ENCODE measurements at places on chromosomes 2 and 18.

GRCh38 chr2:236236559-236237452 is 27.4 kb downstream of the ASB18 start:
- DNase-seq: no peak

- DNase-seq: no peak
Measured at GRCh38 chr18:8711736-8712135, 6.4 kb downstream of the MTCL1 start.

GRCh38 chr18:27121108-27121507 is 64.0 kb downstream of the CHST9 start:
- DNase-seq: no peak

GRCh38 chr18:22713511-22713910 is 219.6 kb upstream of the RBBP8 start:
- no peak for DNase-seq

DNA sequence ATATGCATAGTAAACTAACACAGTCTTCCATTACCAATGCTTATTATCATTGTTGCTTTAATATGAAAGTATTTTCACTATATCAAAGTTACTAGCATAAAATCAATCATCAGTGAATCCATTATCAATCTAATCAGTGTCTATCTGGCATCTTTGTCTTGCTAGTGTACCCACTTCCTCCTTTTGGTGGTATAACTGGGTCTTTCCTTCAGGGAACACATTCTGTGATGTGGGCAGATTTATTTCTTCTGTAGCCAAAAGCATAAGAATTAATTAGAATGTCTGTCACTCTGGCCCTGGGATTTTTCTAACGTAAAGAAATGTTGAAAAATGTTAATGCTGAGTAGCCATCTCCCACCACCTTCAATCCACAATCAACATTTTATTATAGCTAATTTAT is 155.8 kb upstream of the VWC2L start:
- DNase-seq: no peak

GRCh38 chr2:239308661-239309397 is 92.0 kb downstream of the HDAC4 start:
- DNase-seq: no peak

DNA sequence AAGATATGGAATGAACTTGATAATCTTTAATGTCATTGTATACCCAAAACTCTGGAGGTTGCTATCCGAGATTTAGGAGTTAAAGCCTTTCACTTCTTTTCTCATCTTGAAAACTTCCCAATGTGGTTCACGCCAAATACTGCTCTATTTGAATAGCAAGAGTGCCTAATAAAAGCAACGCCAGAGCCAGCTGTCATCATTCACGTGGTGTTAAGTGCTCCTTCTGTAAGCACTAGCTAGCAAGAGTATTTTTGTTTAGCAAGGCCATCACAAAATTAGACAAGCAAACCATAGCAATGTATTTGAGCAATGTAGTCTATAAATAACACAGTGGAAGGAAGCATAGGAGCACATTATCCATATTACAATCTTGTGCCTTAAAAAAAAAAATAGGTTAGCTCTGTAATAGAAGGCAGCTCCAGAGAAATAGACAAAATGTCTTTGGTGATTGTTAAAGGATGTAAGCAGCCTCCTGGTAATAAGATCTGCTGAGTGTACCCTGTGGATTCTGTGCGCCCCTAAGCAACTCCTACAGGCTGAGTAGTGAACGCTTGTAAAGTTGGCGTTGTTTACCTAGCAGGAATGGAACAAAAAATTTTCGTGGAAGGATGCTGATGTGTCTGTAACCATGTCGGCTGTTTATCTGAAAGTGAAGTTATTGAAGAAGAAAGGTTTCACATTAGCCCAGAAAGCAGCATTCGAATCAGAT is 518.0 kb downstream of the CNTNAP5 start:
- DNase-seq: no peak

DNA sequence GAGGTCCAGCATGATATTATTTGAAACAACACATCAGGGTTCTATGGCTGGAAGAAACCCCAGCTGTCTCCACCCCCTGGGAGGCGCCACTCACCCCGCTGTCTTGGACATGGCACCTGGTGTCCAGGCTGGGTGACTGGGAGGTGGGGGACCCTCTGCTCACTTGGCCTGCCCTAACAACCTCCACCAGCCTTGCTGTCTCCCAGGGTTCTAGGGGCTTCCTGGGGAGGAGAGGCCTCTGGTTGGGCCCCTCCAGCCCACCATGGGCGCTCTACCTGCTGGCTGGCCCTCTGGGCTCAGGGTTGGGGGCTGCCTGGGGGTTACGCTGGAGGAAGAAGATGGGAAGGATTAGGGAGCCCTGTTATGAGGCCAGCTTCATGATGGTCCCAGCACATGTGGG is 16.3 kb downstream of the PER2 start:
- DNase-seq: no peak

DNA sequence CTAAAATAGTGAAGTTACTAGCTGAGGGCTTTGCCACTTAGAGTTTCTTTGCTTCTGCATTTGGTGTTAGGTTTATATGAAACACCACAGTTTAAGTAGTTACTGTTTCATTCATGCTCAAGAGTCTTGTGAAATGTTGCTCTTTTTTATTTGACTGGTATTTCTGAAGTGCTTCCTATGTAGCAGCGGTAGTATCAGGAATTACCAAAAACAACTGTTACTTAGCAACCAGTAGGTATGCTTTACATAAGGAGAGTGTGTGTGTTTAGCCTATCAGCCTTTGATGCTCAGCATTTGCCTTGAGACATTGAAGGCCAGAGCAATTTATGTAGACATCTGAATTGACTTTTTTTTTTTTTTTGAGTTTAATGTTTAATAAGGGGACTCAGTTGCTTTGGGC is 3.6 kb downstream of the DIS3L2 start:
- no peak for DNase-seq

DNA sequence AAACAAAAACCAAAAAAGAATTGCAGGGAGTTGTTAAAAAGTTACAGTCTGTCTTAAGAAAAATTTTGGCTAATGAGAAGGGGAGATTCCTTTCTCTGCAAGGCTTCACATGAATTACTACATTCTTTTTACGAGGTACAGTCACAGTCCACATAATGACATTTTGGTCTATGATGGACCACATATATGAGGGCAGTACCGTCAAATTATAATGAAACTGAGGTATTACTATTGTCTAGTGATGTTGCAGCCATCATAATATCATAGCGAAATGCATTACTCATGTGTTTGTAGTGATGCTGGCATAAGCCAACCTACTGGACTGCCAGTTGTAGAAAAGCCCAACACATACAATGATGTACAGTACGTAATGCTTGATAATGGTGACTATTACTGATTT is 12.5 kb downstream of the SERPINB7 start:
- no peak for DNase-seq

DNA sequence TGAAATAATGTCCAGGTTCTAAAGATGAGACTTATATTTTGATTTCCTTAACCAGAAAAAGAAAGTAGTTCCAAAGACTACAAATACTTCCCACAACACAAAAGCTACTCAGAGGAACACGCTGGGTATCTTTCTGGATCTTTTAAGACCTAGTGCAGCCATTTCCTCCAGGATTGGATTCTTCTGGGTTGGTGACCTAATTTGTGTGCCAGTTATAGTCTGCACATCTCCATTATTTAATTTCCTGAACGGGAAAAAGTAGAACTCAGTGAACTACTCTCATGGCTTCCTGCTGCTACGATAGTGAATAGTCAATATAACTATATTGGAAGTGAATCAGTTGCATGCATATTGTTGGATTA is 1.5 kb downstream of the TMEM87B start:
- DNase-seq: no peak

GRCh38 chr2:75503048-75503607 is 57.6 kb downstream of the EVA1A start:
- DNase-seq: no peak

GRCh38 chr2:145288650-145289496 is 769.0 kb upstream of the ZEB2 start:
- DNase-seq: no peak

DNA sequence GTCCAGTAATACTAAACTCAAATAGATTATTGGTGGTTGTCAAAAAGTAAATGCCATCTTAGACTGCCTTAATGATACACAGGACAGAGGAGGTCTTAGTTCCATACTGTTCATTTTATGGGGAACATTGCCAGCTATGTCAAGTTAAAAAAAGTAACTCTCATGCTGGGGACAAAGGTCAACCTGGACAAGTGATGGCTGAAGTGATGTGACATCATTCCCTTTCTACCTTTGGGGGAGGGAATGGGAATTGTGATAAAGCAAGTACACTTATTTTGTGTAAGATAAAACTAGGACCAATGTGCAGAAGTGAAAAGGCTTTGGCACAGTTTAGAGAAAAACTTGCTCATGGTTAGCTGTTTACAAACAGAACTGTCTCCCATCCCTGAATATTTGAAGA is 24.0 kb upstream of the SNORC start:
- no peak for DNase-seq

DNA sequence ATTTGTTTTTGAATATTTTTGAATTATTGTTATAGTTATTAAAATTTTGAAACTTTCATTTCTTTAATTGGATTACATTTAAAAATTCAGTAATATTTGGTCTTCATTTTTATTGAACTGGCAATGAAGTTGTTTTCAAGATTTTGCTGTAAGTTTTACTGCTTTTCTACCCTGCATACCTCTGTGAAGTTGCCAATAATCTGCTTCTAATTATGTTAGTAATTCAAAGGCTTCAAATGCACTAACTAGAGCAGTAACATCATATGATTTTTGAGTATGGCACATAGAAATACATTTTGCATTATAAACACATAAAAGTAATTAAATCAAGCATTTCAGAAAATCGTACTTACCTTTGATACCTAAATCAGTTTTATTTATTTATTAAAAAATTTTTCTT is 40.3 kb upstream of the FAM171B start:
- DNase-seq: no peak

GRCh38 chr2:128665113-128665512 is 346.4 kb upstream of the HS6ST1 start:
- no peak for DNase-seq

- DNase-seq: no peak
Measured at GRCh38 chr2:107936433-107937359, 49.6 kb upstream of the SLC5A7 start.

DNA sequence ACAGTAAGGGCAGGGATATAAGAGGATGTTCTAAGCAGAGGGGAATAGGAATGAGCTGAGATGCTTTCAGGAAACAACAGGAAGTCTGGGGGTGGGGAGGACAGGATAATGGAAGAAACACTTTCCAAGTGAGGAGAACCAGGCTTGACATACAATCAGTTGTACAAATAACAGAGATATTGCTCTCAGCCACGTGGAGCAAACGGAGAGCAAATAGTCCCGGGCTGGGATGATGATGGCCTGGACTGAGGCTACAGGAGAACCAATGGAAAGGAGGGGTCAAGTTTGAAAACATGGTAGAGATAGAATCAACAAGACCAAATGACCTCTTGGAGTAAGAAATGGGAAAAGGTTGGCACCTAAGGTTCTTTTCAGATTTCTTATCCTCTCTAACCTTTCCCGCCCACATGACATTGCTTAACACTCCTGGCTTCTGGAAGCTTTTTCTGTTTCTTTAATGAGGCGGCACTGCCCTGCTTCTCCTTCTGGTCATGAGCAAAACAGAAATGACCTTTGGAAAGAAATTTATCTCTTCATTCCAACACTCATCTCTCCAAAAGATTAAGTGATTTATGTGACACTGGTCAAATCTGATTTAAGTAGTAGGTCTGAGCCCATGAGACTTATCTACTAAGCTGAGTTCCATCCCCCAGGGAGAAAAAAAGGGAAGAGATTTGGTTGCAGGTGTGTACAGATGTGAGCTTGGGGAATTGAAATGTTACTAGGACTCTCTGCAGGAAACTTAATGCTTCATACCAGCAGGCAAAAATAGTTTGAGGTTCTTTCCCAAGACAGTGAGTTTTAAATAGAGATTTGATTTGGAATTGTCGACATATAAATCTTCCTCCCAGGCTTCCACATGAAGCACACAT is 442.9 kb upstream of the HNRNPA3 start:
- DNase-seq: no peak

DNA sequence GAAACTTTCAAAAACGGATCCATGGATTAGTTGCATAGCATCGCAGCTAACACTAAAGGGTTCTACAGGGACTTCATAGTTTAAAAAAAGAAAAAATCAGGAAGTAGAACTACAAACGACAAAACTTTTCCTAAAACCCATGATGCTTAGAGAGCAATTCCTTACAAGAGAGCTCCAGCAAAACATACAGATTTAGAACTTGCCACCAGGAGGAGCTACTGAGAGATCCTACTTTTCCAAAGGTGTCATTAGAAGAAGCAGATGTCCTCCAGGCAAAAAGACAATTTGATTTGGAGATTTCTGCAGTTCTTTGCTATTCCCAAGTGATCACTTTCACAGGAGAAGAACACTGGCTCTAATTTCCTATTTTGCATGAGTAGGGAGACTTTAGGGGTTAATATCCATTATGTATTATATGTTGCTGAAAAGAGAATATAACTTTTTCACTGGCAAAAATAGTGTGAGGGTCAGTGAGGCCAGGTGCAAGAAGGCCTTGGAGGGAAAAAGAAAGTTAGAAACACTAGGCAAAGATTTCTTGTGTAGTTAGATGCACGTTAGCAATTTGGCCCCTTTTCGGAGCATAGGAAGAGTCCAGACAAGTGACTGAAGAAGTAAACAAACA is 436.2 kb downstream of the SUCLG1 start:
- no peak for DNase-seq

DNA sequence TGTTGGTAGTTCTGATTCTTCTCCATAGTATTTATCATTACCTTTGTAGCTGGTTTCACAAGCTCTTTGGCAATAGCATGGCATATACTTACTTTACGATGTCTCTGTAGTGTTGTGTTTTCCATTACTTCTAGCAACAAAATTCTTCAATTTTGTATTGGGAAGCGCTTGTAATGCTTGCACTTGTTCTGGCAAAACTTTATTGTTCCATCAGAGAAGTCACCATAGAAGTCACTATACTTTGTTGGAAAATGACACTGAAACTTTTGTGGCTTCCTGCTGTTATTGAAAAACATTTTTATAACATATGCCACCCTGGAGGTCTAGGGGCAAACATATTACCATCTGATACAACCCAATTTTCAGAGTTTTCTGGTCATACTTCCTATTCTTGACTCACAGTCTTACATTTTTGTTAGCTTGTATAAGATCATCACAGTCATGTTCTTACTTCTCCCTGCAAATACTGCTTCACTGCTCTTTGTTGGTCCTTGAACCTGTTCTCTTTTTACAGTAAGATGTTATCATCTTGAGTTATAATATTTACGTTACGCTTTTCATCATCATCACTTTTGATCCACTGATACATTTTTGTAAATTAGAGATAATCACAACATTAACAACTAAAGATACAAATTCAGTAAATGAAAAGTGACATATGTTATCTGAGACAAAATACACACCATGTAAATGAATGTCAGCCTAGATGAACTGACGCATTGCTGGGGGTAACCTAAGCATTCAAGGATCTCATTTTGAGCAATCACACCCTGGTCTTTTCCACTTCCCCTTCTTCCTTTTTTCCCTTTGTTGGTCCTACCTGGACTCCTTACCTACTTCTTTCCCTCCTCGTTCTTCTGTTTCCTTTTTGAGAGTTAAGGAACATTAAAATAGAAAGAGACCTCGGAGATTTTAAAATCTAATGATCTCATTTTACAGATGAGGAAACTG is 33.3 kb upstream of the CXCR4 start:
- no peak for DNase-seq

Data from stimulated activated naive CD4-positive, alpha-beta T cell treated with Interleukin-2 at 50 U/mL for 16 hours (primary cell).